ENCODE measurements at places on chromosomes 11 and 22. TPM values are rescaled to one million over a fixed set of nuclear protein-coding genes. Genes with fewer than 3 reads are reported as not detected.

Gene ZNF280B
- 2.3 TPM for polyA plus RNA-seq

Gene CYTH4
- not detected for polyA plus RNA-seq

Gene NOX4
- polyA plus RNA-seq = 0.71 TPM

Gene TCN2
- 17.5 TPM for polyA plus RNA-seq

Gene TSPAN32
- not detected for polyA plus RNA-seq

Gene THAP12
- 110 TPM for polyA plus RNA-seq

Gene TMEM121B
- polyA plus RNA-seq = 15.8 TPM

Gene C11orf91
- not detected for polyA plus RNA-seq

Gene SLC22A9
- not detected for polyA plus RNA-seq

Gene MMP8
- polyA plus RNA-seq = not detected

Gene SLC36A4
- polyA plus RNA-seq = 34.9 TPM

Gene PANX3
- polyA plus RNA-seq = not detected

Gene APLNR
- polyA plus RNA-seq = not detected

Gene MRPL21
- 139 TPM for polyA plus RNA-seq

Gene C22orf42
- polyA plus RNA-seq = 64.0 TPM

Gene GRAMD1B
- 3.8 TPM for polyA plus RNA-seq

Gene TRIOBP
- 9.2 TPM for polyA plus RNA-seq

Gene RCOR2
- polyA plus RNA-seq = 41.5 TPM

Gene TUB
- 130 TPM for polyA plus RNA-seq

Gene NCF4
- polyA plus RNA-seq = not detected

Gene SYT9
- 2.3 TPM for polyA plus RNA-seq

Gene ZBTB16
- 0.45 TPM for polyA plus RNA-seq

Gene LRRN4CL
- polyA plus RNA-seq = 0.82 TPM

Gene MPEG1
- 0.21 TPM for polyA plus RNA-seq

Gene FRMD8
- polyA plus RNA-seq = 17.2 TPM

Gene MIF
- polyA plus RNA-seq = 421 TPM

Gene SYT7
- polyA plus RNA-seq = 14.0 TPM

Gene APOL2
- polyA plus RNA-seq = not detected

Gene CLCF1
- 0.34 TPM for polyA plus RNA-seq

Gene SMIM38
- polyA plus RNA-seq = 1.9 TPM

Gene KREMEN1
- polyA plus RNA-seq = 2.8 TPM

Gene PDE2A
- 18.6 TPM for polyA plus RNA-seq

Gene MOGAT2
- not detected for polyA plus RNA-seq

Gene CCDC89
- not detected for polyA plus RNA-seq

Gene TMEM191B
- 41.5 TPM for polyA plus RNA-seq

Gene FAM227A
- 14.0 TPM for polyA plus RNA-seq

Gene C1QTNF4
- 16.4 TPM for polyA plus RNA-seq

Gene MYEOV
- polyA plus RNA-seq = not detected

Gene CNTF
- polyA plus RNA-seq = 2.3 TPM

Gene HSCB
- polyA plus RNA-seq = 26.7 TPM

Gene BAIAP2L2
- polyA plus RNA-seq = 2.3 TPM

Gene SIDT2
- polyA plus RNA-seq = 11.1 TPM

Gene NRIP3
- 13.4 TPM for polyA plus RNA-seq

Gene CASP12
- polyA plus RNA-seq = not detected

Gene SLC22A8
- polyA plus RNA-seq = not detected

Gene NPAS4
- polyA plus RNA-seq = 10.6 TPM

Gene ARHGAP20
- polyA plus RNA-seq = 1.8 TPM

Gene CDC42EP1
- not detected for polyA plus RNA-seq

Gene TRIM49
- not detected for polyA plus RNA-seq

Gene FAM180B
- polyA plus RNA-seq = not detected

Gene ADM2
- not detected for polyA plus RNA-seq

Gene MAPK8IP2
- polyA plus RNA-seq = 48.0 TPM

Gene LUZP2
- 15.5 TPM for polyA plus RNA-seq

Gene SMC1B
- polyA plus RNA-seq = not detected

Gene IGSF22
- 0.90 TPM for polyA plus RNA-seq
